COR-L47 (cell line): ENCODE measurements at places on chromosomes 1 and 21.

DNA sequence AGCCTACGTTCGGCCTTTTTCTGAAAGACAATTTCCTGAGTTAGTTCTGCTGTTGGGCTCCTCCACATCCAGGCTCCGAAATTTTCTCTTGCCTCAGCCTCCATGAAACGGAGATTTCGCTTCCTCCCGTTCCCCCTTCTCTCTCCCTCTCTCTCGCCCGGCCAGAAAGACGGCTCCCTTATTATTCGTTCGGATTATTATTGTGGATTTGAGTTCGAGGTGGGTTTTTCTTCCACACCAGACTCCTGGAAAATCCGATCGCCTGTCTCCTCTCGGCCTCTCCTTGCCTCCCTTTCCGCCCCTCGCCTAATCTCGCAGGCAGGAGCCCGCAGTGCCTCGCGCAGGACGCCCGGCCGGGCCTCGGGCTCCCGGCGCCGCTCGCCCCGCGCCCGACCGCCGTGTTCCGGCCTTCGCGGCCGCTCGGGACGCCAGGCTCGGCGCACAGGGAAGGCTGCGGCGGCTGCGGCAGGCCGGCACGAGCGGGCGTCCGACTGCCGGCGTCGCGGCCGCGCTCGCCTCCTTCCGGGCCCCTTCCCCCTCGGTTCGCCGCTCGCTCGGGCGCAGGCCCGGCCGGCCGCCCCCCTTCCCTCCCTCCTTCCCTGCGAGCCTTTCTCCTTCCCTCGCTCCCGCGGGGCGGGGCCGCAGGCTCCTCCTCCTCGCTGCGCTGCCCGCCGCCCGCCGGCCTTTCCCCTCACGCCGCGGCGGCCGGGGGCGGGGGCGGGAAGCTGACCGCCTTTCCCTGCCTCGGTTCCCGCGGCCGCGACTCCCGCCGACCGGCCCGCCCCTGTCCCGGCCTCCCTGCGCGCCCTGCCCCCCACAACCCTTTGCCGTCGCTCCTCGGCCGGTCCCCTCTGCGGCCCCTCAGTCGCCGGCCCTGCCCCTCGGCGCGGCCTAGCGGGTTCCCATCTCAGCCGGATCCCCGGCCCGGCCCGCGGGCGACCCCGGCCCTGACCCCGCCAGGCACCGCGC is at the start of gene ARHGEF11:
ARHGEF11 (minus strand) TSS at position 493 of the 969 bp plus-strand sequence. CDS start 1,412 bp downstream, outside the sequence.
- peak; percentile 79 for DNase-seq

- no peak for DNase-seq
These were observed 419.3 kb downstream of the KCTD3 start for GRCh38 chr1:215986401-215986800.

DNA sequence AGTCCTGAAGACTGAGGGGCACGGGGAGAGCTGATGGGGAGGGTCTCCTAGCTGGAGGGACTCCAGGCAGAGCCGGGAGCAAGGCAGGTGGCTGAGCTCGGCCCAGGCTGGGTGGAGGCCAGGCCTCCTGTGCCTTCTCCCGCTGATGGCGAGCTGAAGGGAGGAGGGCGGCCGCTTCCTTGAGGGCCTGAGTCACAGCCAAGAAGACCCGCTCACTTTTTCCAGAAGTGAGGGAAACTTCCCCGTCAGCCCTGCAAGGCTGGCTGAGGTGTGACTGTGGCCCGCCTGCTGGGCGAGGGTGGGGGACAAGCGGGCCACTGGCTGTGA is 1.7 kb upstream of the VWA1 start:
- DNase-seq, result no peak

- DNase-seq, result no peak
These were observed 2.0 kb downstream of the PRMT6 start for GRCh38 chr1:107058245-107059032.

GRCh38 chr1:9410737-9411297 is 118.1 kb downstream of the SPSB1 start:
- no peak for DNase-seq

GRCh38 chr21:39613041-39613934 is 548 bp downstream of the B3GALT5 start:
- no peak for DNase-seq

GRCh38 chr21:32611471-32611997 is 643 bp downstream of the CFAP298 start:
- DNase-seq, result no peak

DNA sequence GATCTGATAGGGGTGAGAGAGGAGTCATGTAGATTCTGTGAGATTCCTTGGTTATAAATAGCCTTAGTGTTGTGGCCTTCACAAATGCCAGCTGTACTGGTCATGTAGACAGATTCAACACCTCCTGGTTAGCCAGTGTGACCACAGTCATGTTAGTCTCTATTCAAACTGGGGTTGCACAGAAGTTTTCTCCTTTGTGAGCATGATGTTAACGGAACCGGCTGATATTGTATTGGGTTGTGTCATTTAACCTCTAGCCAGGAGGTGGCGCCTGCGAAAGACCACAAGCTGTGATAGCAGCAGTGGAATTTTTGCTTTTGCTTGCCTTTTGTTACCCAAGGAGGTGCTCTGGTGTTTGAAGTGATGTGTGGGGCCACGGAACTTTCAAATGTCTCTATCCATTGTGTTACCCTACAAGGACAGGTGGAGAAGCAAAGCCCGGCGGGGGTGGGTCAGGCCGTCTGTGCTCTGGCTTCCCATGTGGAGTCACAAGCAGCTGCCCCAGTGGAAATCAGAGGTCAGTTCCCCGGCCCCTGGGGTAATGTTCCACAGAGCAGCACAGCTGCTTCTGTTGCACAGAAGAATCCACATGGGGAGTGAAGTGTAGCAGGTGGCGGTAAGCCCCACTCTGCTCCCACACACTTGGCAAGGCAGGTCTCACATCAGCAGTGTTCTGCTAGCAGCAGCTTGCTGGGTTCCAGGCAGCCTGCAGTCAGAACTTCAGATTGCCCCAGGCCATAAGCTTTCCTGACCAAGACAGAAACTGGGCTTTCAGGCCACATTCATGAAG is 112.6 kb downstream of the ADAMTS1 start:
- no peak for DNase-seq

DNA sequence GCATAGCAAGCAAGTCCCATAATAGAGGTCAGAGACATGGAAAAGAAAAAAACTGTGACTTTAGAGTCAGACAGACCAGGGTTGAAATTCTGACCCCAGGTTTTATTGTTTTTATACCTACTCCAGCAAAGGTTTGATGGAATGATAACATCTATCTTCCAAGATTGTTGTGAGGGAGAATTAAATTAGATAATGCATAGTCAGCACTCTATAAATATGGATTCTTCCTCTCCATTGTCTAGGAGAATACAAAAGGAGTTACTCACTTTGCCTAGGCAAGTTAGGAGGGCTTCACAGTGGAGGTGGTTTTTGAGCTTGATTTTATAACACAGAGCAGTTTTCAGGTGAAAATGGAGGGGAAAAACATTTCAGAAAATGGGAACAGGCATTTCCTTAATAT is 46.9 kb downstream of the KIRREL1 start:
- DNase-seq, result no peak

- no peak for DNase-seq
These were observed 25.9 kb downstream of the FGGY start for GRCh38 chr1:59322814-59323213.

DNA sequence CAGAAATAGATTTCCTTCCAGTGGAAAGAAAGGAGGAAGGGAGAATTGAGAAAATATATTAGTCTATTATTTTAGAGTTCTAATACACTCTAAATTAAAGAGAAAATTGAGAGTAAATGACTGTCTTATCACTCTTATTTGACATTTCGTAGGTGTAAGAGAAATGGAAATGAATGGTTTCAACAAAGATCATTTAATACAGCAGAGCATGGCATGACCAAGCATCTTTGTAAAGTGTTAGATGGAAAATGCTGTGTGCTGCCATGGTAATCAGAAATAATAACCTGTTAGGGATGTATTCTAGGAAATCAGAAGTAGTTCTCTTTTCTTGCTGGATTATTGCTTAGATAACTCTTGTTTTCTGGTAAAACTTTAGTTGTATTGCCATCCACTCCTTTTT is 90.9 kb downstream of the GIPC2 start:
- DNase-seq, result no peak

DNA sequence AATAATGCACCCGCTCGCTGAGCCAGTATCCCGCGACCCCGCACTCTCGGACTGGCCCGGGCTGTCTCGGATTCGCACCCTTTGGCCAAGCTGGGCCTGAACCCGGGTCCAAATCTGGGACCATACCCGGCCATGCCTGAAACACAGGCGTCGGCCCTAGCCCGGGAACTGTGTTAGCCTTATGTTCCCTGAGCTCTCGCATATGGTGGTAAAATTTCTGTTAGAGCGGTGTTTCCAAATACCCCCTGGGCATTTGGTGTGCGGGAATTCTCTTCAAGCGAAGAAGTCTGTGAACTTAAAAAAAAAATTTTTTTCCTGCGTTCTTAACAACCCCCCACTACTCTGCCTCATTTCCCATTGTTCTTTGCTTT is 3.1 kb downstream of the RNF220 start:
- no peak for DNase-seq

DNA sequence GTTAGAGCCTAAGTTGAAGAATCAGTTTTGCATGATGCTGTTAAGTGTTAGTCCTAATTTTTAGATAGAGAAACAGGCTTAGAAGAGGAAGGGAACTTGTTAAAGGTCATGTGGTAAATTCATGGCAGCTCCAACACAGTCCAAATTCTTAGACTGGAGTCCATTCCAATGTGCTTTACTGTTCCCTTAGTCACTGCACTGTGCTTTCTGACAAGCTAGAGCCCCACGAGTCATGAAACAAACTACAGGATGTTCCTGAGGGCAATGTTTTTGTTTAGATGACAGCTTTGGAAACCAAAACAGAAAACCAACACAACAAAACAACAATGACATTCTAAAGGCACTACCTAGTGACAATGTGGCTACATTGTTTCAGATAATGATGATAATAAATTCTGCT is 23.1 kb upstream of the RGS4 start:
- no peak for DNase-seq

- DNase-seq, result peak; percentile 21
These were observed 32.7 kb upstream of the ETV3 start for GRCh38 chr1:157170677-157171515.

- DNase-seq, result no peak
These were observed 45.3 kb downstream of the NDC1 start for GRCh38 chr1:53792806-53793205.

DNA sequence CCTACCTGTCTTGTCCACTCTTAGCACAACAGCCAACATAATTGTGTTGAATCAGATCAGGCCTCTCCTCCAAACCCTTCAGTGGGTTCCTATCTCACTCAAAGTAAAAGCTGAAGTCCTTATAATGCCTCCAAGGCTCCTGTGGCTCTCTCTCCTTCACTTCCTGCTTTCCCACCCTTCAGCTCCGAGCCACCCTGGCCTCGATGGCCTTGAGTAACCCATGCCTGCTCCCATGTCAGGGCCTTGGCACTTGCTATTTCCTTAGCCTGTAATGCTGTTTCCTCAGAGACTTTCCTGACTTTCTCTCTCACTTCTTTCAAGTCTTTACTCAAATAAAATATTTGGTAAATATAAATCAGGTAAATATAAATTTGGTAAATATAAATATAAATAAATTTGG is 8.1 kb upstream of the PLEKHM2 start:
- DNase-seq, result no peak

DNA sequence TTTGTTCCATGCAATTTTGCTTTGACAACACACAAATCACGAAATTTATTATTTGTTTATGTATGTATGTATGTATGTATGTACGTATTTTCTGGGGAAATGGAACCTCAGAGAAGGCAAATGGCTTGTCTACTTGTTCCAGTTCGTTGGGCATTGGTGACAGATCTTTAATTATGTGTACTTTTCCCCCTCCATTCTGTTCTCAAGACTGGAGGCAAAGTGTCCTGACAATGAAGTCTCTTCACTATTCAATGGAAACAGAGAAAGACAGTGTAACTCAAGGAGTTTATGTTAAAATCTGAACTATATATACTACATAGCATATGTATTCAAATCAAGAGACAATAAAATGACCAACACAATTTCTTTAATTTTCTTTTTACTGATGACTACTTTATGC is 245.7 kb upstream of the PTBP2 start:
- no peak for DNase-seq

DNA sequence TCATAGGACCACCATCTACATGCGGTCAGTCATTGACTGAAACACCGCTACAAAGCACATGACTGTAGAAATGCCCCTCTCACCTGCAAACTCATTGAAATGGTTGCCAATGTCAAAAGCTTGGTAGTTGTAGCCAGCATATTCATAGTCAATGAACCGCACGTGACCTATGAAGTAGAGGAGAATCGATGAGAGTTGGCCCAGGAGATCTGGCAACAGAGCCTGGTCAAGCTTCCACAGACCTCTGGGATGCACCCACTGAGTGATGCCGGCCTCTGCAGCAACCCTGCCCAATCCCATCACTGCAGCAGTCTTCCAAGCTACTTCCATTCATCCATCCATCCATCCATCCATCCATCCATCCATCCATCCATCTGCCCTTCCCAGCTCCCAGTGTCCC is 11.9 kb downstream of the ETNK2 start:
- DNase-seq, result no peak

DNA sequence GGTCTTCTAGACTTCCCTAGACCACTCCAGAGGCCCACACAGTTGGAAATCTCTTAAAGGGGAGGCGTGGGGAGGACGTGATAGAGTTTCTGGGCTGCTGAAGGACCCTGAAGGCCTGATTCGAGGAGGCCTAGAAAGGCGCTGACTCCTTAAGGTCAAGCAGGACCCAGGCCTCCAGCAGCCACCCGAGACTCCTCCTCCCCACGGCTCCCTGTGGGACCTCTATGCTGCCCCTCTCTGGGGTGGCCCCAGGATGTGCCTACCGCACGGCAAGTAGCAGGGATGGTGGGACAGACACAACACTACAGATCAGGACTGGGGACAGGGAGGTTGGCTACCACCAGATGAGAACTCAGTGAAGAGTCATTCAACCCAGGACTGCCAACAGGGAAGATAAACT is 77.5 kb downstream of the GLIS1 start:
- DNase-seq, result no peak

DNA sequence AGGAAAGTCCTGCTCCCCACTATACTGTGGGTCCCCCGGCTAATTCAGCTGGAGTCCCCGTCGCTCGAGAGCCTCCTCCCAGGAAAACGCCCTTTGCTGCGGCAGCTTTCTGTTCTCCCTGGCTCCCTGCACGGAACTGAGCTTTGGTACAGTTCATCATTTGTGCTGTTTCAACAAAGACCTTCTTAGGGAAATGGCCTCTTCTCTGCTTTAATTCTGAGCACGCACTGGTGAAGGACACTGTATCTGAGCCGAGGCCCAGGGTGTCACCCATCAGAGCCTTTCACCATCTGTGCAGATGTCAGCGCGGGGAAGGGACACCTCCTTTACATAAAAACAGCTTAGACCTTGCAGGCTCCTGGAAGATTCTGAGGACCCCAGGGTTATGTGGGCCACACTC is 13.5 kb upstream of the PEX10 start:
- DNase-seq, result no peak

DNA sequence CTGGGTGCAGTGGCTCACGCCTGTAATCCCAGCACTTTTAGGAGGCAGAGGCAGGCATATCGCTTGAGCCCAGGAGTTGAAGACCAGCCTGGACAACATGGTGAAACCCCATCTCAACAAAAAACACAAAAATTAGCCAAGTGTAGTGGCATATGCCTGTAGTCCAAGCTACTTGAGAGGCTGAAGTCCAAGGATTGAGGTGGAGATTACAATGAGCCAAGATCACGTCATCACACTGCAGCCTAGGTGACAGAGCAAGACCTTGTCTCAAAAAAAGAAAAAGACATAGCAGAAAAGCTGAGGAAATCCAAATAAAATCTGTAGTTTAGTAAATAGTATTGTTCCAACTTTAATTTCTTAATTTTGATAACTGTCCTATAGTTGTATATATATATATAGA is 11.5 kb upstream of the ASH1L start:
- no peak for DNase-seq

- DNase-seq, result no peak
These were observed 5.8 kb downstream of the AGL start for GRCh38 chr1:99855914-99856450.

- DNase-seq, result no peak
These were observed 61.4 kb upstream of the LRRN2 start for GRCh38 chr1:204746838-204747442.
